DMS153 (cell line): ENCODE measurements at places on chromosomes 1 and 21.
A peak's percentile ranks its signal among the peaks of the same experiment; 100 is the strongest.

GRCh38 chr1:3511306-3511705 is 56.8 kb downstream of the ARHGEF16 start:
- no peak for DNase-seq

DNA sequence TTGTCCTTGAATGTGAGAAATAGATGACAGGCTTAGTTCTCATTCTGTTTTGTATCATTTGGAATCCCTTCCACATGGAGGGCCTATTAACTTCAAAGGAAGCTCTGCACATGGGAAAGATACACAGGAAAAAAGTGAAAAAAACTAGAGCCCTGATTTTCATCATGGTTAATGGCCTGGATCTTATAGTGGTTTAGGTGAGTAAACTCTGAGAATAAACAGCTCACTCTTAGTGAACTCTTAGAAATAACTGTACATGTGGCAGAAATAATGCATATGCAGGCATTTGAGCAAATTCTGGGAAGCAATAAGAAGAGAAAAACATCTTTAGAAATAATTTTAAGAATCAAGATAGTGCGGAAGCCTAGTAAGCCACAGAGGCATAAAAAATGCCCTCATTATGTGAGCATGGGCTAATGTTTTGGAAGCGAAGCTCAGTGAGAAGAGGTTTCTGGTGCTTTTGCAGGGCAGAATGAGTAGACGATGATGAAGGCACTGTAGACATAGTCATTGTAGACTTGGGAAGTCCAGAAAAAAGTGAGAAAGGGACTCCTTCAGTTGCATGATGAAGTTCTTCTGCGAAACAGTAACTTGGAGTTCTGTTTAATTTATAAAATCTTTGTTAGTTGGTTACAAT is 279.9 kb downstream of the DNM3 start:
- no peak for DNase-seq

DNA sequence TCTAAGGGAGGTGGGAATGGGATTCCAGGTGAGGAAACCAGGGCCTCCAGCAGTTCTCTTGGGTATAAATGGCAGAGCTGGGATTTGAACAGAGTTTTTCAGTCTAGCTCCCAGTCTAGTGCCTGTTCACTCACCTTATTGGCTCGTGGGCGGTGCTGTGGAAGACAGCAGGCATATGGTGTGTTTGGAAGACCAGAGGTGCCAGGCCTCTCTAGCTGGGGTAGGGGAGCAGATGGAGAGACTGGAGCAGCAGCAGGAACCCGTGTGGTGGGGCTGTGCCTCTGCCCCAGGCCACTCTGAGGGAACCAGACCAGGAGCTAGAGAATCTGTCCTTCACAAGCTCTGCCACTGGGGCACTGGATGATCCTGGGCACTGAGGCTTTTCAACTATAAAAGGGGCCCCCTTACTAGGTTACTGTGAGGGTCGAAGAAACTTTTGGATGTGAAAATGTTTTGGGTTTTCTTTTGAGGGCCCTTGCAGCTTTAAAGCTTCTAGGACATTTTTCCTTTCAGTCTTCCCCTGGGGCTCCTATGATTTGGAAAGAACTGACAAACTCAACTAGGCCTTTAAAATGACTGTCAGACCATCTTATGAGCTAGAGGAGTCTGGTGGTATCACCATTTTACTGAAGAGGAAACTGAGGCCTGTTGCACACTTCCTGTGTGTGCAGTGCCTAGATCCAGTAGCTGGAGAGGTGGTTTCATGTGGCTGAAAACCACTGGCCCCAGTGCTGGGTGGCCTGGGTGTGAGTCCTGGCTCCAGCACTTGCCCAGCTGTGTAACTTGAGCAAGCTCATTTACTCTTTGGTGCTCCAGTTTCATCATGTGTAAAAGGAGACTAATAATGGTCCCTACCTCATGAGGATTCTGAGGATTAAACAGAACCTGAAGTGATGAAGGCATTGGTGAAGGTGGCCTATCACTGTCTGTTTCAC is 6.1 kb downstream of the DMRTB1 start:
- DNase-seq = no peak

DNA sequence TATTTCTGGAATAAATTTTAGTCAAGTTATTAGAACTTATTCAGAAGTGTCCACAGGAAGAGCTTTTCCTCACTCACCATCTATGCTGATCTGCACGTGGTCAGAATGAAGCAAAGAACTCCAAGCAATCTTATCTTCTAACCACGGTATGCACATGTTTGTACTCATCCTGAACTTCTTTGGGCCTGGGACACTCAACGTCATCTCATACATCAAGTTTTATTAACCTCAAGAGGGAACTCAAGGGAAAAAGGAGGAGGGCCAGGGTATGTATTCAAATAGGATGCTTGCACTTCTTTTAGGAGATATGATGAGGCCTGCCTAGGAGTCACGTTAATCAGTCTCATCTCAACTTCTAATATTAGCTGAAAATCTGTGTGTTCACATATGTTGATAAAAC is 142.5 kb downstream of the C1orf94 start:
- no peak for DNase-seq

DNA sequence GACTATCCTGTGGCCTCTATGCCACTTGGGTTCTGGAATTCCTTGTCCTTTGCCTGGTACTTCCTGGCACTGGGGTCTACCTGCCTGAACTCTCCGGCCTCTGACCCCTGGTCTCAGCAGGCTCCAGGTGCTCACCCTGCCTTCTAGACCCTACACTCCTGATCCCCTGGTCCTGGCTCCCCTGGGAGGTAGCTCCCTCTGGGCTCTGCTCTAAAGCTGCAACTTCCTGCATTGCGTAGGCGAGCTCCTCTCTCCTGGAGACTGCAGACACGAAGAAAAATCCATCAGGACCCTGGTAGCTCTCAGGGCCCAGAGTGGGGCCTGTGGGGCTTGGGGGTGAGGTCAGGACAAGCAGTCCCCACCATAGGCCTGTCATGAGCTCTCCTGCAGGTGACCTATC is 7.8 kb upstream of the PLEKHG5 start:
- no peak for DNase-seq

DNA sequence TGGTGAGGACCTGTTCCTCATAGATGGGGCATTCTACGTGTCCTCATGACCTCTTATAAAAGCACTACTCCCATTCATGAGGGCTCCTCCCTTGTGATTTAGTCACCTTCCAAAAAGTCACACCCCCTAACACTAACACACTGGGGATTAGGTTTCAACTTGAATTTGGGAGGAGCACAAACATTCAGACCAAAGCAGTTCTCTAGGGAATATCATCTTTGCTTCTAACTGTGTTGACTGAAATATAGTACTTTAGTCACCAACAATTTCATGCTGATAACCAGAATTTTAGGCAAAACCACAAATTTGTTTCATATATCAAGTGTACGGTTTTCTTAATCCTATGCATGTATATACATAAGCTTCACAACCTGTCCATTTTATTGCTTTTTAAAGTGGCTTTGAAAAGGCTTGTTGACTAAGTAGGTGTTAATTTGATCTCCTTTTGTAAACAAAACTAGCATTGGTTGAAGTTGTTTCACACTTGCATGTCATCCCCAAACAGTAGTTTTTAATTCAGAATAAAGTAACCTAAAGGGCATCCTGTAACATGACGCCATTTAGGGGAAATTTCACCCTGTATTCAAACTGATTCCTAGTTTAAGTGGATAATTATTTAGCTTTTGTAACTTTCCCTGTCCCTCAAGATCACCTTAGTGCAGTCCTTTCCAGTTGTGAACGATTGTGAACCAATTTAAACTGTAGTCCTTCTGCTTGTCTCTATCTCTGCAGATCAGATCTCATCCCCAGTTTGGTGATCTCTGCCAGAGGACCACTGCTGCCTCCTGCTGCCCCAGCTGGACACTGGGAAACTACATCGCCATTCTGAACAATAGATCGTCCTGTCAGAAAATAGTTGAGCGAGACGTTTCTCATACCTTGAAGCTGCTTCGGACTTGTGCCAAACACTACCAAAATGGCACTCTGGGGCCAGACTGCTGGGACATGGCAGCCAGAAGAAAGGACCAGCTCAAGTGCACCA is 141.1 kb downstream of the TLR5 start:
- peak; percentile 66 for DNase-seq

DNA sequence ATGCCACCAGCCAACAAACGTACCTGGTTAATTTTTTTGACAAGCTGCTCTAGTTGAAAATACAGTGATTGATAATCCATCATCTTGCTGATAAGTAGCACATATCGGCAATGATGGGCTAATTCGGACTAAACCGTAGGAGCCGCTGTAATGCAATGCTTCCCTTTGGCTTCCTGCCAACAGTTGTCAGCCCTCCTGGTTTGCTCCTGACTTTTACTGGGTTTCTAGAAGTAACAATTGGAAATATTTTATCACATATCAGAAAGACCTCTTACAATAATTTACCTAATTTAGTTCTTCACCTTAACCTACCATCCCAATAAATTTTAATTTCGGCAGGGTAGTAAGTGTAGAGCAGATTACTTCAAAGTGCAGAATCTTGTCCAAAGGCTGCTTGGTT is 148.5 kb downstream of the DHRS3 start:
- no peak for DNase-seq

GRCh38 chr1:35175098-35175576 is 17.8 kb downstream of the SFPQ start:
- no peak for DNase-seq

- DNase-seq = peak; percentile 84
Observed at GRCh38 chr21:32382108-32382644, 10.6 kb downstream of the URB1 start.

GRCh38 chr1:17348593-17349234 is 23.3 kb upstream of the PADI6 start:
- no peak for DNase-seq

GRCh38 chr1:167573035-167573434 is 19.5 kb upstream of the CREG1 start:
- no peak for DNase-seq

DNA sequence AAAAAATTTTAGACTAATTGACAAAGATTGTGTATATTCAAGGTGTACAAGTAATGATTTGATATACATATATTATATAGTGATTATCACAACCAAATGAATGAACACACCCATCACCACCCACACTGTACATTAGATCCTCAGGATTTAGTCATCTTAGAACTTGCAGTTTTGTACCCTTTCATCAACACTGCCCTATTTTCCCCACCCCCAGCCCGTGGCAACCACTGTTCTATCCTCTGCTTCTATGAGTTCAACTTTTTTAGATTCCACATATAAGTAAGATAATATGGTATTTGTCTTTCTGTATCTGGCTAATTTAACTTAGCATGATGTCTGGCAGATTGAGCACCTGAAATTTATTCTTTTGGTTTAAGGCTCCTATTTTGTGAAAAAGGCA is 173.6 kb downstream of the IER5 start:
- no peak for DNase-seq

- no peak for DNase-seq
Observed at GRCh38 chr1:46697053-46697452, 21.9 kb downstream of the EFCAB14 start.

DNA sequence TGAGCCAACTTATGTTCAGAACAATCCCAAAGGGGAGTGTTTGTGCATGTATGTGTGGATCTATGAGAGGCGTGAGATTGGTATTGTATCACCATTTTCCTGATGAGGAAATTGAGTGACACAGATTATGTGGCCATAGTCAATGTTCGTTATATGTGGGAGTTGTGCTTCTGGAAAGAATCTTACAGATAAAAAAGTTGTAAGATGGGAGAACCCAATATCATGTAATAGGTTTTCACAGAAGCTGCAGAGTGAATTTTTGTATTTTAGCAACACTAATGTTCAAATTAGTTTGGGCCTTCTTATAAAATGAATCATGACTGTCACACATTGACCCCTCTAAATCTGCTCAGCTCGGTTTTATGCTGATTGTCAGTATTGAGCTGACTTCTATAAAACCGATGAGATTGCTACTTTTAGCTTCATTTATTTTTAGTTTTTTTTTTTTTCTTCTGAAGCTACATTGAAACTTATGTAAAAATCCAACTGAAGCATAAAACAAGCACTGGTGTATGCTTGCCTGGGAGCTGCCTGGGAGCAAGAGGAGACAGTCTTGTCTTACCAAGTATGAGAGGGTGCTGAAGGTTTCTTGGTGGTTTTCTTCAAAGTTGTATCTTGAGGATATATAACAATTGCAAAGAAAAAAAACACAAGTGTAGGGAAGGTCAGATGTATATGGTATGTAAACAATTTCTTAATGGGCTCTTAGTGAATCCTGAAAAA is 4.1 kb downstream of the RWDD3 start:
- DNase-seq = no peak

DNA sequence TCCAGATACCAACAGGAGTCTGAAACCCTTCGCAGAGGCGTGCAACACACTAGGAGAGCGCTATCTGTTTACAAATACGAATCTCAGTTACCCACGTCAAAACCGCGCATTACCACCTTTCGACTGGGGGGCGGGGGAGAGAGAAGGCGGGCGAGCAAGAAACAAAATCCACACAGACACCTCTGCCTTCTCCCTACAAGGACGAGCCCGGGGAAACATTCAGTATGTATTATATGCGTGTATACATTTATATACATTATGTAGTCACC is 722 bp downstream of the TUT4 start:
- DNase-seq = no peak

DNA sequence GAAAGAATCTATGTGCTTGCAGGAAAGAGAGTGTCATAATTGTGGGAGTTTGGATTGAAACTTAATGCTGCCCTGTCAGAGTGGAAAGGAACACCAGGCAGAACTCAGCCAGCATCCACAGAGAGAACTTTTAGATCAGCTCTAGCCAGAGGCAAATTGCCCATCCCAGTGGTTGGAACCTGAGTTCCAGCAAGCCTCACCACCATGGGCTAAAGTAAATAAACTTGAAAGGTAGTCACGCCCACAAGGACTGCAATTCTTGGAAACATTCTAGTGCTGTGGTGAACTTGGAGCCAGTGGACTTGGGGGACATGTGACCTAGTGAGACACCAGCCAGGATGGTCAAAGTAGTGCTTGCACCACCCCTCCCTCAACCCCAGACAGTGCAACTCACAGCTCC is 571.6 kb downstream of the LRRIQ3 start:
- DNase-seq = no peak

DNA sequence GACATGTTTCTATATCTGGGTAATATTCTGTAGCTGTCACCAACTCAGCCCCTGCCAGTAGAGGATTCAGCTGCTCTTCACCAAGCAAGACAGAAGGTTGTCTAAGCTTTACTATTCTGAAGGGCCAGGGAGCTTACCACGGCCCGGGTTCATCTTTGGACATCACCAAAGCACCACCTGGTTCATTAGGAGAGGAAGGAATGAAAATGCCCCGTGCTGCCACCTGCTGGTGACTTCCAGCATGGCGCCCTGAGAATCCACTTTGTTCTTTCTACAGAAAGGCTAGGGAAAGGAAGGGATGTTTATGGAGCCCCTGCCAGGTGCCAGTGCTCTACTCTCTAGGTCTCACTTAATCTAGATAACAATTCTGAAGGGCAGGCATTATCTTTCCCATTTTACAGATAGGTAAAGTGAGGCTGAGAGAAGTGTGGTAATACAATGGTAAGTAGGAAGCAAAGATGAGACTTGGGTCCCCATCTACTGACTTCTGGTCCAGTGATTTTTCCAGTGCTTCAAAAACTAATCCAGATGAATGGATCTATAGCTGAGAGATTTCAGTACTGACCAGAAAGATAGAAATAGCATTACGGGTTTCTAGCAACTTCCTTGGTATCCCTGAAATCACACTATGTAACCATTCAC is 79.5 kb downstream of the BEND5 start:
- peak; percentile 39 for DNase-seq

- no peak for DNase-seq
Observed at GRCh38 chr1:57269630-57270225, 154.1 kb downstream of the DAB1 start.
